NCI-H1930 (cell line): ENCODE measurements at places on chromosomes 3 and 15.

DNA sequence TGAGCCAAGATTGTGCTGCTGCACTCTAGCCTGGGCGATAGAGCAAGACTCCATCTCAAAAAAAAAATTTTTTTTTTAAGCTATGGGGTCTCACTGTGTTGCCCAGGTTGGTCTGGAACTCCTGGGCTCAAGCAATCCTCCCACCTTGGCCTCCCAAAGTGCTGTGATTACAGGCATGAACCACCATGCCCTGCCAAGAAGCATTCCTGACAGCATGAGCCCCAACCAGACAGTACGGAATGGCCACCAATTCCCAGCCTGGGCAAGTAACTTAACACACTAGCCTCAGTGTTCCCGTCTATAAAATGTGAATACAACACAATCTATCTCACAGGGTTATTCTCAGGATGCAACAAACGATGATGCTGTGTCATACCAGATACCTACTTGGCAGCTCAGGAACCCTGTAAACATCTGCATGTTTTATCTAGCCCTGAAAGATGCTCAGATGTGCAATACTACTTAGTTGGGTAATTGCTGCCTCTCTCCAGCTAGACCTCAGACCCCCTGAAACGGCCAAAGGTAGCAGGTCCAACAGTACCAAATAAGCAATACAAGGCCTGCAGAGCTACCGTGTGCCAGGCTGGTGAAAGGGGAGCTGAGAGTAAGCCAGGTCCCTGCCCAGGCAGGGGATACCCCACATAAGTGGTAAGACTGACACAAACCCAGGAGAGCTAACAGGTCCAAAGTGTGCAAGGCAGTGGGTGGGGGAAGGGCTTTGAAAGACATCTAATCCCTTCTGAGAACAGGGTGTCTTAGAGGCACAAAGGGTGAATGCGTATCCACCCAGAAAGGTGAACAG is 1.9 kb downstream of the TKT start:
- DNase-seq: no peak

DNA sequence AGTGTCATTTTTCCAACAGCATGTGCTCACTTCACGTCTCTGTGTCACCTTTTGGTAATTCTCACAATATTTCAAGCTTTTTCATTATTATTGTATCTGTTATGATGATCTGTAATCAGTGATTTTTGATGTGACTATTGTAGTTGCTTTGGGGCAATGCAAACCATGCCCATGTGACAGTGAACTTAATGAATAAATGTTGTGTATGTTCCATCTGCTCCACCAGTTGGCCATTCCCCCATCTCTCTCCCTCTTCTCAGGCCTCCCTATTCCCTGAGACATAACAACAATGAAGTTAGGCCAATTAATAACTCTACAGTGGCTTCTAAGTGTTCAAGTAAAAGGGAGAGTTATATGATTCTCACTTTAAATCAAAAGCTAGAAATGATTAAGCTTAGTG is 32.5 kb upstream of the TBC1D23 start:
- no peak for DNase-seq

- no peak for DNase-seq
Observed at GRCh38 chr15:42696626-42697025, 40.3 kb downstream of the CDAN1 start.

- DNase-seq: no peak
Observed at GRCh38 chr3:67692621-67693020, 38.2 kb upstream of the SUCLG2 start.

DNA sequence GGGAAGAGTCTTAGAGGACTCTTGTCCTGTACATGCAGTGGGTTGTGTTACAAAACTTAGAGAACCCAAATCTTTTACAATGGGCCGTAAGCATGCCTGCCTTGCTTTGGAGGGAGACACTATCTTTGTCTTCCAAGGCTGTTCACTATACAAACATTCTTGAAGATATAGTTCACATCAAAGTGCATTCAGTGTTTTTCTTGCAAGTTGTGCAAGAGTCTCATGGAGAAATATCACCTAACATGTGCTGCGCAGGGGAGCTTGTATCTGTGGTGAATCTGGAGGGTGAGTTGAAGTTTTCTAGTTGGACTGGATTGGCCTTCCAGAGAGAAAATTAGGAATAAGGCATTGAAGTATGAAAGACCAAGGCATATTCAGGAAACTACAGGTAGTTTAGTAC is 7.8 kb upstream of the PRTG start:
- DNase-seq: no peak

DNA sequence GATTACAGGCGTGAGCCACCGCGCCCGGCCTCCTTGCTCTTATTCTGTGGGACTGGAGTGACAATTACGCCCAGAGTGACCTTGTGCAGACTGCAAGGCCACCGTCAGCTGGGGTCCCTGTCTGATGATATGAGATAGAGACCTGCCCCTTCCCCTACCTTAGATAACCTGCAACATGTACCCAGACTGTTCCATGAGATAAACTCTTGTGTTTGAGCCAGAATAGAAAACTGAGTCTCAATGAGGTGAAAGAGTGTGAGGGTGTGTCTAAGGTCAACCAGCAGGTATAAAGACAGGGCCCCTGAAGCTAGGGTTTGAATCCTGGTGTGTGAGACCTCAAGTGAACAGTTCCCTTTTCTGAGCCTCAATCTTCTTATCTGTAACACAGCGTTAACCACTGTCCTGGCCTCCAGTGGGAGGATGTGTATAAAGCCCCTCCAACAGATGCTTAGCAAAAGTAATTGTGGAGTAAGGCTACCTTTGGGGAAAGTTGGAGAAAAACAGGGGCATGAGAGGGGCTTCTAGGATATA is 6.0 kb downstream of the TADA3 start:
- DNase-seq: no peak

DNA sequence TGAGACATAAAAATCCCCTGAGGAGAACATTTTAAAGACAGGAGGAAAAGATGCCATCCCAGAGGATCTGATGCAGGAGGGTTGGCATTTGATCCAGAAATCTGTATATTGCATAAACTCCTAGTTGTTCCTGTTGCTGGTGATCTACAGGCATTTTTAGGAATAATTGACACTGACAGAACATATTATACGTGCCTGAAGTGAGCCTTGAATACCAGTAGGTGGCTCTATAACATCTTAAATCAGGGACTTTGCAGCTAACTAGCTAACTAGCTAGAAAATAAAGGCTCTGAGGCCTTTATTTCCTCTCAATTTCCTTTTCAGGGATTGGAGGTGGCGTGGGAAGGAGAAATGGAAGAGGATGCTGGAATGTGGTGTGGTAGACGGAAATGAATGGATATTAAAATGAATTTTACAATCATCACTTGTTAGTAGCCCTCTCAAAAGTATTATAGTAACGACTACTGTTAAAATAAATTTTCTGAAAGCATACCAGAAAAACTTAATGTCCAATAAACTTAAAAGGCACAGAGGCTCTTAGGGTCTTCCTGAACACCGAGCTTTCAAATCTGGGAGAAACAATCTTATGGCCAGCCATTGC is 73.8 kb upstream of the ZBED2 start:
- DNase-seq: peak; percentile 52

DNA sequence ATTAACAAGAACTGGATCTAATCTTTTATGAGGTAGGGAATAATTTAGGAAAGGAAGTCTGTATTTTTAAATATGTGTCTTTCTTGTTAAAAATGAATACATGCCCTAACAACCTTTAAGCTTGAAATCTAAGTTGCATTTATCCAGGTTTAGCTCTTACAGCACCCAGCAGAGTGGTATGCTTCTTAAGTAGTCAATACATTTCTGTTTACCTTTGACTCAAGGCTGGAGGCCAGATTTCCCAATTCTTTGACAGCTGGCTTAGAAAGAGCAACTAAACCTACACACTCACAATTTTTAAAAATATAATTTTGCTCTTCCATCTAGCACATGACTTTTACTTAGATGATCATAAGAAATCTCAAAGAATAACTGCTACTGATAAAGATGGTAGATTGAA is 148.9 kb downstream of the DPH6 start:
- no peak for DNase-seq

GRCh38 chr3:129548104-129548965 is 5.4 kb downstream of the H1-8 start:
- DNase-seq: no peak

DNA sequence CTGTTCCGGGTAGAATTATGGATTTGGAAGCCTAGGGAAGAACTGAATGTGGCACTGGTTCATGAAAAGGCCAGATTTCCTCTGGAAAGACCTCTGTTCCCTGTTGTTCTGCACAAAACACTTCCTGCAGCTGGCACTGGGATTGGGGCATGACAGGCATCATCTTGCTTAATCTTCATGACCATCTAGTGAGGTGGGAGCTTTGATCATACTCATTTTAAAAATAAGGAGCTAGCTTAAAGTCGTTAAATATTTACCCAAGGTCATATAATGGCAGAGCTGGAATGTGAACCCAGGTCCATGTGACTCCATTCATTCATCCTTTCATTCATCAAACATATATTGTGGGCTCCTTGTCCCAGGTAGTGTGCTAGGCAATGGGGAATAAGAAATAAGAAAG is 40.4 kb downstream of the EBLN2 start:
- DNase-seq: no peak

- no peak for DNase-seq
Observed at GRCh38 chr15:64209680-64210334, 47.0 kb upstream of the PPIB start.

DNA sequence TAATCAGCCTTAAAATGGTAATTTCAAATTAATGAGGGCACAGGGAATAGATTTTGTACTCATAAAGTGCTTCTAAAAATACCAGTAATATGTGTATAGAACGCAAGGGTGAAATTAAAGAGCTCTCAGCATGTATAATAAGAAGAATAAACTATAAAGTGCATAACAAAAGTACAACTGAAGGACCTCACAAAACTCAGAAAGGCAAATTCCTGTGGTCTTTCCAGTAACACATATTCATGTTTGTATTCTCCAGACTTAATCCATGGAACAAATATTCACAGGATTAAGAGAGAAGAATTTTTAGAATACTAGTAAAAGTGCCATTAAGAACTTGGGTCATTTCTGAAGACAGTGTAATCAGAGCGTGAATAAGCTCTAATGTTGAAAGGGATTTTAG is 646.3 kb downstream of the CADM2 start:
- no peak for DNase-seq

- DNase-seq: no peak
Observed at GRCh38 chr3:115710799-115711198, 87.5 kb downstream of the GAP43 start.

- DNase-seq: no peak
Observed at GRCh38 chr3:170499562-170500156, 81.0 kb downstream of the CLDN11 start.

GRCh38 chr3:169668957-169669741 is 5.6 kb upstream of the MECOM start:
- DNase-seq: peak; percentile 48

GRCh38 chr3:37435572-37435971 is 261.2 kb upstream of the LRRFIP2 start:
- DNase-seq: no peak

DNA sequence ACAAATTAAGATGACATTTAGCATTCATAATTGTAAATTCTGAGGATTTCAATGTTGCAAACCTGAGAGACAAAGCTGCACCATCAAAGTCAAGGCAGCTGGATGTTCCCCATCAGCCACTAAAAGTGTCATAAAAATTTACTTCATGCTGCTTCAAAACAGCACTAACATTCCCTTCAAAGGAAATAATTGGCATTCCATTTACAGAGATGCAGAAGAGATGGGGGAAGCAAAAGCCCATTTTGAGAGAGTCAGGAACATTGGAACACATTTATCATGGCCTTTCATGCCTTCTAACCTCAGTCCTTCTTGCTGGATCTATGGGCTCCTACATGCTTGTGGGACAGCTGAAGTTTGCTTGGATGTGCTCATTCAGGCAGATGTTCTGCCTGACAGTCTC is 6.4 kb upstream of the TMEM158 start:
- DNase-seq: no peak

DNA sequence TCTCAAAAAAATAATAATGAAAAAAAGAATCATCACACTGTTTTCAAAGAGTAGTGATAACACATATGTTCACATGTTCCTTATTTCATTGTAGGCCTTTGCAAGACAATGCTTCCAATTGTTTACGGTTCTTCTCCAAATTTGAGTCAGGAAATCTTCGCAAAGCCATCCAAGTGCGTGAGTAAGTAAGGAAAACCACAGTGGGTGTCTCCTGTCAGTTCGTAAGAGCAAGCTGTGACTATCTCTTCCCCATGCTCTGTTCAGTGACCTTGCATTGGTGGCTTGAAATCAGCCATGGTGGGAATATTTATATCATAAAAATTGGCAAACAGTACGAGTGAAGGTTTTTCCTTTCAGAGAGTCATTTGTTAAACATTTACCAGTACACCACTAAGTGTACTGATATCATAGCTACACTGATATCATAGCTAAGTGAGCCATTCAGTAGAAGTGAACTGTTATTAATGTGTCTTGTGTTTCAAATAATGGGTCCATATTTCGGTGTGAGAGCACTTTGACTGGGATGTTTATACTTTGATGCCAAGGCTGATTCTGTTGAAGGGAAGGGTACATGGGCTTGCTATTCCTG is 187.3 kb downstream of the AGBL1 start:
- no peak for DNase-seq

GRCh38 chr15:49178497-49178896 is 8.4 kb downstream of the GALK2 start:
- no peak for DNase-seq

DNA sequence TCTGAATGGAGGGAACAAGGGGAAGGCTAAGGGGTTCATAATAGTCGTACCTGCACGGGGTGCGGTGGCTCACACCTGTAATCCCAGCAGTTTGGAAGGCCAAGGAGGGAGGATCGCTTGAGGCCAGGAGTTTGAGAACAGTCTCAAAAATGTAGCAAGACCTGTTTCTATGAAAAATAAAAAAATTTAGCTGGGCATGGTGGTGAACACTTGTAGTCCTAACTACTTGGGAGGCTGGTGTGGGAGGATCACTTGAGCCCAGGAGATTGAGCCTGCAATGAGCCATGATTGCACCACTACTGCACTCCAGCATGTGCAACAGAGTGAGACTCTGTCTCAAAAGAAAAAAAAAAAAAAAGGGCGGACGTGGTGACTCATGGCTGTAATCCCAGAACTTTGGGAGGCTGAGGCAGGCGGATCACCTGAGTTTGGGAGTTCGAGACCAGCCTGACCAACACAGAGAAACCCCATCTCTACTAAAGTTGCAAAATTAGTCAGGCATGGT is 17.9 kb upstream of the HDAC11 start:
- DNase-seq: no peak

DNA sequence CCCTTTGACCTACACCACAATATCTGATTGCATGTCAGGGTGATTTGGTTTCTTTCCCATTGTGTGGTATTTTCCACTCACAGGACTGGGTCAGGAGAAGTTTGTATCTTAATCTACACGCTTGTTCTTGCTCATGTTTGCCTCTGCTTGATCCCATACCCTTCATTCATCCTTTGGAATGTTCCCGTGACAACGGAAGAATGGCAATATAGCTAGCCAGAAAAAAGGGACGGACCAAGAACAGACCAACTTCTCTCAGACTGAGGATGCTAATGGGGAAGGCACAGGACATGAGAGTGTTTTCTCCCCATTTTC is 7.8 kb upstream of the THSD4 start:
- DNase-seq: no peak
